ENCODE measurements at places on chromosomes 5 and 9.

DNA sequence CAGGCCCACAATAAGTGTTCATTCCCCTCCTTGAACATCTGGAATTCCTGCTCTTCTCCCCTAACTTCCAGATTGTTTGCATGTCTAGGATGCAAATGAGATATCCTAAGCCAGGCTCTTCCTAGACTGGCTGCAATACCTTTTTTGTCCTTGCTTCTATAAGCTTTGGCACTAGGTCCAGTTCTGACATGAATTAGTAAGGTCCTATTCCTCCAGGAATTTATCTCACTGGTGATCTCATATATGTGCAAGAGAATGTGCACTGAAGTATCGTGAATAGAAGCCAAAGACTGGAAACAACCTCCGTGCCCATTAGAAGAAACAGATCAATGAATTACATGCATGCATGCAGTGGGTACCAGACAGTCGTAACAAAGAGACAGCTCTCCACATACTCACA, 25.2 kb downstream of the DUSP1 start:
- DNase-seq, result no peak

DNA sequence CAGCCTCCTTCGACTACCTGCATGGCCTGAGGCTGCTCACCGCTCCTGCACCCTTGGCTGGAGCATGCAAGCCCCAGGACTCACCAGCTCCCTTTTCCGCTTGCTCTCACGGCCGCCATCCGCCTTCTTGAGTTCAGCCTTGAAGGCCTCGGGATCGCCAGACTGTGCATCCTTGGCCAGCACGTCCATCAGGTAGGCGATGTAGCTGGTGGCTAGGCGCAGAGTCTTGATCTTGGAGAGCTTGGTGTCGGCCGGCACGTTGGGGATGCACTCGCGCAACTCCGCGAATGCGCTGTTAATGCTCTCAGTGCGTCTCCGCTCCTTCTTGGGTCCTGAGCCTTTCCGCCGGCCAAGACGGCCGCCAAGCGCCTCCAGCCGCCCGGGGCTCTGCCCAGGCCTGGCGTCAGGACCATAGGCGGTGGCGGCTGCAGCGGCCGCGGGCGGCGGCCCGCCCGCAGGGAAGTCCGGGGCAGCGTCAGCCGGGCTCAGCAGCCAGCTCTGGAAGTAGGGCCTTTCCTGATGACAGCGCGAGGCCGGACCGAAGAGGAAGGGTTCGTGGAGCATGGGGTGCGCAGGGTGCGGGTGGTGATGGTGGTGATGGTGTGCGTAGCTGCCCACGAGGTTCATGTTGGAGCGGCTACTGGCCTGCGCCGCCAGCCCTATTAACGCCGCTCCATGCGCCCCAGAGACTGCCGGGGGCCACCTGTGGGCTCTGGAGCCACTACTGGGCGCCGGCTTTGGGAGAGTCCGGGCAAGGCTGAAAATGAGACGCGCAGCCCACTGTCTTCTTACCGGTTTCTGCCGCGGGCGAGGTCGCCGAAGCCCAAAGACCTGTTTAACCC, 424 bp downstream of the HAND1 start:
- DNase-seq, result peak; percentile 19

DNA sequence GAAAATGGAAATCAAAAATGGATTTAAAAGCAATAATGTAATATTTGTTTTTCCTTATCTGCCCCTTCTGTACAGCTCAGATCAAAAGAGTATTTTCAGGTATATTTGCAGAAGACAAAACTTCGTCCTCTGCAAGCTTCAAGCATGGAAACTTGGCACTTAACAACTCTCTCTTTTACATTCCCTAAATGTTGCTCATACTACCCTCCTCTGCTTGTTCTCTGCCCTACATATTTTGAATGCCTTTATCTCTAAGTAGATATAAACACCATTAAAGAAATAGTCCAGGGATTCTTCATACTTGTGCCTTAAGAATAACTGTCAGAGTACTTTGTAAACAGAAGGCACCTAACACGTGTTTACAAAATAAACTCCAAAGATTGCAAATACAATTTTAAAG, 19.2 kb upstream of the SMC2 start:
- DNase-seq, result peak; percentile 76

- no peak for DNase-seq
These were observed 23.3 kb downstream of the OR2V1 start for GRCh38 chr5:181107699-181108098.

DNA sequence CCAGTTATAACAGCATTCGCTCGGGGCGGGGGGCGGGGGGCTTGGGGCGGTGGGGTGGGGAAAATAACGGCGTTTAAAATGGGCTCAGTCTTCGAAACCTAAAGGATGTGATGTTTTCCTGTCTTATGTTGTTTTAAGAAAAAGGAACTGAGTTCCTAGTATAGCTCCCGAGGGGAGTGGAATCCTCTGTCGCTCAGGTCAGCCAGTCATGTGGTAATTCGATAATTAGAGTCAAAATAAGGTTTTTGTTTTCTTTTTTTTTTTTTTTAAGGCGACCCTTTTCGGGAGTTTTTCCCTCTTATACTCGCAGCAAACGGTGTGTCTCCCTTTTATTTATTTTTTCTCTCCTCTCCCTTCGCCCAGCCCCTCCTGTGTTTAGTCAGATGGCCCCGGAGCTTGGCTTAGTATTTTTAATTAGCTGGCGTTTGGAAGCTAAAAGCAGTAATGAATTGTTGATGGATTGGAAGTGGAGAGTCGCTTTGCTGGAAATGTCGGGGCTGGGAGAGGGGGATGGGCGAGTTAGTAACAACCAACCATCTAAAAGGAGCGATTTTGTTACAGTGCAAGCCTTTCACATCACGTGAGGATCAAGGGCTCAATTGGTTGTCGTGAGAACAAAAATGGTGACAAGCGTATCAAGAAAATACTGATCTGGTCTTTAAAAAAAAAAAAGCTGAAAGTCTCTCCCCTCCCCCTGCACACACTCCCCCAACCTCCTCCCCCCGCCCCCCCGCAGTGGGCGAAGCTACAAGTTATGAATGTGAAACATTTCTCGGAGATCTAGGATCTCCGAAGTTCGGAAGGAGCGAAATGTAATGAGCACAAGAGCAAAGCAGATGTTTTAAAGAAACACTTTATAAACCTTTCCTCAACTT, 714 bp upstream of the ZNF608 start:
- DNase-seq, result peak; percentile 95

DNA sequence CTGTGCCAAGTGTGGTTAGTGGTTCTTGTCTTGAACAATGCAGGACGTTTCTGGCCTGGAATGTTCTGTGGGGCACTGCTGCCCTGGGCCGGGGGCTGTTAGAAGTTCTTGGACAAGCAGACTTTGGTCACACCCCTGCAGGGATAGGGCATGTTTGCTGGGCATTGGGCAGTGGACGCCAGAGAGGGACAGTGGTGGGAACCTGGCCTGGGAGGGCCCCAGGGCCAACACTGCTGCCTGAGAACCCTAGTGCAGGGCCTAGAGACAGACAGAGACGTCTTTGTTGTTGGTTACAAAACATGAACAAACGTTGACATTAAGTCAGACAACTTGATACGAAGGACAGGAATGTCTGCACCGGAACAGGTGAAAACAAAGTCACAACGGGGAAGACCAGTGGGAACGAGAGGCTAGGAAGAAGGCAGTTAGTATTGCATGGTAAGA, 57.0 kb downstream of the WNK2 start:
- no peak for DNase-seq

DNA sequence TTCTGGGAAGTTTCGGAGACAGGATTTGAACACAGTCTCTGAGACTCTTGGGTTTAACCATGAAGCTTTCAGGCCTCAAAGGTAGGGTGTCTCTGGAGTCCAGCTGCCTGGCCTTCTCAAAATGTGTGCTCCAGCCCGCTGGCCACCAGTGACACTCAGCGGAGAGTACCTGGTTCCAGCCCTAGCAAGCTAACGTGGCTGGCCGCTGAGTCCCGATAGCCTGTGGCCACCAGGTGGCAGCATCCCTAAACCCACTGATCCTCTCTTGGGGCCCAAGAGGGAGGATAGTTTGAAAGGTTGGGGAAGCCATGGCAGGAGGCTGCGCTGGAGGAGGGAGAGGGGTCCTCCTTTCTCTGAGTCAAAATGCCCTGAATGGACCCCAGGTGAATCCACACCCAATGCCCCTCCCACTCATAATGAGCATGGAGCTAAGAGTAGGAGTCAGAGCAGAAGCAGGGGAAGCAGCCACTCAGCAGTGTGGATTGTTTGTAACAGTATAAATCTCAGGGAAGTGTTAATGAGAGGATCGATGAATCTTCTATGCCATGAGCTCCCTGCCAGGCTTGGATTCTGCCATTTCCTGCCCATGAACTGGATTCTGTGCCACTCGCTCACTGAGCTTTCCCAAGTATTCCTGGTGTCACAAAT, 5.4 kb upstream of the TIFAB start:
- DNase-seq, result peak; percentile 58

- peak; percentile 99 for DNase-seq
These were observed 84.2 kb downstream of the MUSK start for GRCh38 chr9:110752766-110753165.

DNA sequence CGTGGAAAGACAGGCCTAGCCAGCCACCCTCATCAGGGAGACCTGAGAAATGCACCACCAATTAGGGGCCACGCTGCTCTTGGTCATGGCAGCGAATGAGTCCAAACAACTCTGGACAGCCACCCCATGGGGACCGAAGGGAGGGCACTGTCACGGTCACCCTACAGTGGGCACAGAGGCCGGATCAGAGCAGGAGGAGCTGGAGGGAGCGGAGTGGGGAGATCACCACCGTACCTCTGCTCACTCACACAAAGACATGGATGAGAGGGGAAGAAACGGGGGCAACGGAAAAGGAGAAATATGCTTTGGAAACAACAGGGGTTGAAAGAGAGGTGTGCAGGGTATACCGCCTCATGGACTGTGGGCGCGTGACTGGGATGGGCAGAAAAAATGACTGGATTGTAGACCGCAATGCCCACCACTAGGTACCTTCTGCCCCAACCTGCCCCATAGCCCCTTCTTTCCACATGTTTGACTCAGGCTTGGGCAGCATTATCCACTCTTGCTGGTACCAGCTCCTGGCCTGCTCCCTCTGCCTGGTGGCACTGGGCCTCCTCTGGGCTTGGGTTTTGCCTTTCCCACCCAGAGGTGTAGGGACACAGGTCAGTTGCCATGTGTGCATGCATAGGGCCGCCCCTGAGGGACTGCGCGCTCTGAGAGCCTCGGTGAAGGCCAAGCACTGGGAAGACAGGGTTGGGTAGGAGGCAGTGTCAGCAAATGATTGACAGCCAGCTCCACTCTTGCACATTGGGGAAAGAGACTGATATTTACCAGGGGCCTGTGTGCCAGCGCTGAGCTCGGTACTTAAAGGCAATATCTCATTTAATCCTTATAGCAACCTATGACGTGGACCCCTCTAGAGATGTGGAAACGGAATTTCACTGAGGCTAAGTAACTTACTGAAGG, 76.6 kb downstream of the CRB2 start:
- DNase-seq, result no peak

DNA sequence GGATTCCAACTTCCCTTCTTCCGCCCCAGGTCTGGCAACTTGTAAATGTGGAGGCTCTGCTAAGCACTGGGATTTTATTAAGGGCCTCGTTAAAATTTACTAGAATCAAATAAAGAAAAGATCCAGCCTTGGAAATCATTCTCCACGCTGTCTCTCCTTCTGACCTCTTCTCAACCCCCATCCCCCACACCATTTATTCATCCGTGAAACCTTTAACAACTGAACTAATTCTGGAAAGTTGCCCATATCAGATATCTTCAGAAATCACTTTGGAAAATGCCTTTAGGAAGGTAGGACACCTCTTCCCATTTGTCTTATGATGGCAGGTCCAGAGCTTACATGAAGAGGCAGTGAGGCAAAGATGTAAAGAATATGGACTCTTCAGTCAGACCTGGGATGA, 288.5 kb downstream of the SLIT3 start:
- DNase-seq, result no peak

- peak; percentile 28 for DNase-seq
These were observed 11.8 kb downstream of the FAM163B start for GRCh38 chr9:133597316-133597957.

DNA sequence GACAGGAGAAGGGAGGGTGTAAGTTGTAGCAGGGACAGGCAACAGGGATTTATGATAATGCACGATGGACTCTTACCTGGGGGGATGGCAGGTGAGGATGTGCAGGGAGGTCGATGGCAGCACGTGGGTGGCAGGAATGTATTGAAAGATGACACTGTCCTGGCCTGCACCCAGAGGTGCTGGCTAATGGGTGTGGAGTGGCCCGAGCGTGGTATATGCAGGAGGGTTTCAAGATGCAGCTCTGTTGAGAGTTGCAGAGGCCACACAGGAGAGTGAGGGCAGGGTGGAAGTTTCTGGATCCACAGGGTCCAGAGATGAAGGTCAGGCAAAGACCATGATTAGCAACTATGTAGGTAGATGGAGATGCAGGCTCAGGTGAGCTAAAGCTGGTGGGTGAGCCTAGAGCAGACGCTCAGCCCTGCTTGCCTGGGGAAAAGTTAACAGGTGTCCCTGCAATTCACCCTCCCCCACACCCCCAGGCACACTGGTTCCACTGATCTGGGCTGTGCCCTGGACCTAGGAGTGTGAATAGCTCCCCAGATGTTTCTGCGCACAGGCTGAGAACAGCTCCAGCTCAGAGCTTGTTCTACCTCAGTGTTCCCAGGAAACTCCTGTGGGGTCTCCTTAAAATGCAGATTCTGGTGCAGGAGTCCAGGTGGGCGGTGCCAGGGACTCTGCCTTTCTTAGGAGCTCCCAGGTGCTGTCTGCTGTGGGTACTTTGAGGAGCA, 21.5 kb upstream of the S1PR3 start:
- no peak for DNase-seq

DNA sequence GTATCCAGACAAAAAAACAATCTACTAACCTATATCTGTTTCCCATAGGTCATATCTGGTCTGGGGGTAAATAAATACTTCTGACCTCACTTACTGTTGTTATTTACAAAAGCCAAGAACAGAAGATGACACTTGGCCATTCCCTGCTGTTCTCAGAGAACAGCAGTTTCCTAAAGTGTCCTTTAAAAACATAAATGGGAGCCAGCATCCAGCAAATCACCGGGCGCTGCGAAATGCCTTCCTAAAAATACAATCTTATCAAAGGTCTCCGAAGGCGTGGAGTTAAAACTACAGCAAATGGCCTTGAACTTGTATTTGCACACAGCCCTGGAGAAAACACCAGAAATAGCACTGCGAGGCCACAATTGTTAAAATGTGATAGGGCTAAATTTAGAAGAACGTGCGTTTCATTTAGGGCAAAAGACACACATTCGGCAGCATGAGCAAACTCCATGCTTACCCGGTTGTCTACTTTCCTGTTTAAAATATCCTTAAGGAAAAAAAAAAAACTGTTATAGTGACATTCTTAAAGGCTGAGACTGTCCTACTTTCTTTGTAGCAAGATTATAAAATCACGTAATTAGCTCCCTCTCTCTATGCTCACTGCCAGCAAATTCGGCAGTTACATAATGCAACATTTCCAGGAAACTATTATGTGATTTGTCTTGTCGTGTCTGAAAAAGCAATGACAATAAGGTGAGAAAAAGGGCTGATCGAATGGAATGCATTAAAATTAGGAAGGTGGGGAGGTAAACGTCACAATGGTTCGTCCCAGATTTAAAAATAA, 1.5 kb downstream of the NFIL3 start:
- no peak for DNase-seq

- no peak for DNase-seq
These were observed 840.7 kb upstream of the EDIL3 start for GRCh38 chr5:85225388-85225787.

DNA sequence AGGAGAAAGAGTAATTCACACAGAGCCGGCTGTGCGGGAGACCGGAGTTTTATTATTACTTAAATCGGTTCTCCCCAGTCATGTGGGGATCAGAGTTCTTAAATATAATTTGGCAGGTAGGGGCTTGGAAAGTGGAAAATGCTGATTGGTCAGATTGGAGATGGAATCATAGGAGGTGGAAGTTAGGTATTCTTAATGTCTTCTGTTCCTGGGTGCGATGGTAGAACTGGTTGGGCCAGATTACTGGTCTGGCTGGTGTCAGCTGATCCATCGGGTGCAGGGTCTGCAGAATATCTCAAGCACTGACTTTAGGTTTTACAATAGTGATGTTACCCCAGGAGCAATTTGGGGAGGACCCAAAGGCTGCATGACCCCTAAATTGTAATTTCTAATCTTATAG, 4.6 kb upstream of the CERCAM start:
- DNase-seq, result no peak
